ENCODE measurements at places on chromosomes 12 and 14. TPM values are rescaled to one million over a fixed set of nuclear protein-coding genes. Genes with fewer than 3 reads are reported as not detected.

OR4M1 gene
- not detected for total RNA-seq

RAD9B gene
- total RNA-seq, result not detected

TMEM229B gene
- 3.6 TPM for total RNA-seq

OR4E2 gene
- total RNA-seq, result not detected

C14orf39 gene
- total RNA-seq, result not detected

ORAI1 gene
- total RNA-seq, result 9.2 TPM

KRT78 gene
- not detected for total RNA-seq

RDH16 gene
- total RNA-seq, result not detected

RHEBL1 gene
- total RNA-seq, result not detected

KLRC2 gene
- total RNA-seq, result not detected

TBX3 gene
- 3.6 TPM for total RNA-seq

FSCB gene
- not detected for total RNA-seq

METTL25 gene
- total RNA-seq, result 15.5 TPM

GZMB gene
- total RNA-seq, result not detected

LPAR5 gene
- not detected for total RNA-seq

PRKAB1 gene
- total RNA-seq, result 24.0 TPM

RAB15 gene
- total RNA-seq, result 7.6 TPM

PAX9 gene
- total RNA-seq, result not detected

RERG gene
- total RNA-seq, result 1.6 TPM

PPP2R5C gene
- total RNA-seq, result 65.8 TPM

PIK3C2G gene
- total RNA-seq, result not detected

NRXN3 gene
- total RNA-seq, result 5.6 TPM

EEA1 gene
- 6.9 TPM for total RNA-seq

CNTN1 gene
- total RNA-seq, result not detected

TSHR gene
- total RNA-seq, result not detected

TAS2R31 gene
- 0.81 TPM for total RNA-seq

CDKL1 gene
- total RNA-seq, result 6.9 TPM

KCNMB4 gene
- total RNA-seq, result 9.2 TPM

SCFD1 gene
- total RNA-seq, result 32.3 TPM

CLEC9A gene
- total RNA-seq, result not detected

SSPN gene
- 0.97 TPM for total RNA-seq

GLI1 gene
- not detected for total RNA-seq

PMEL gene
- total RNA-seq, result 9.9 TPM

KLHL28 gene
- total RNA-seq, result 12.8 TPM

MAP3K9 gene
- total RNA-seq, result 0.18 TPM

GNB3 gene
- 2.5 TPM for total RNA-seq

EMP1 gene
- 646 TPM for total RNA-seq

ERC1 gene
- 9.0 TPM for total RNA-seq

VRTN gene
- total RNA-seq, result not detected

LRP1-AS gene
- not detected for total RNA-seq

TMEM132C gene
- 8.7 TPM for total RNA-seq

DEGS2 gene
- not detected for total RNA-seq

SERPINA6 gene
- not detected for total RNA-seq

SMCO2 gene
- not detected for total RNA-seq

Data from cardiac atrium fibroblast (primary cell).